Panc1 (cell line): ENCODE measurements at places on chromosomes 13 and 19.

DNA sequence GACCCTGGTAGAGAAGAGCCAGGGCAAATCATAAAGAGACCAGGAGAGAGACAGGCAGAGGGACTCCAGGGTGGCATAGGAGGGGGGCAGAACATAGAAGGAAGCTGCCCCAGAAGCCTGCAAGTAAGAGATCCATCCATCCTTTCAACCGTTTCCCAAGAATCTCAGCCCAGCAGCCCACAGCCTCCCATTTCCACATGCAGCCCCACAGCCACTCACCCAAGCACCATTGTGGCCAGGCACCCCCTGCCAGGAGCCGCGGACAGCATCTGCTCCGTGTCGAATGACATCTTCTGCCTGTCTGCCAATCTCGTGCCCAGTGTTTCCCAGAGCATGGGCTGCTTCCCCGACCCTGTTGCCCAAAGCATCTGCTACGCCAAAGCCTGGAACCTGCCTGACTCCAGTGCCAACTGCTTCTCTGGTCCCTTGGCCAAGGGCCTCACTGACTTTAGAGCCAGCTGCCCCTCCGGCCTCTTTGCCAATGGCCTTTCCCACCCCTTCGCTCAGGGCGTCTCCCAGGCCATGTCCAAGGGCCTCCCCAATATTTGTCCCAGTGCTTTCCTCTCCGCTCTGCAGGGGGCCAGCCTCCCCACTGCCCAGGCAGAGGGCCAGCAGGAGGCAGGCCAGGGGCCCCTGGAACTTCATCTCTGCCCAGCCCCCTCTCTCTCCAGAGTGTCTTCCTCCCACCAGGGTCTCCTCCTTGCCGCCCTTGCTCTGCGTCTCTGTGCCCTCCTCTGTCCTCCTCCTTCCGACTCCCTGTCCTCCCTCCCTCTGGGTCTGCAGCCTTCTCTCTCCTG lies 420 bp downstream of the DMKN start:
- peaks cover 10% of the 10 kb centered on the region; the same call in 1 of the 2 replicates for H3K4me1 ChIP-seq
- H3K36me3 ChIP-seq: no peaks in the 10 kb centered on the region; the same call in 1 of the 2 replicates
- H3K4me3 ChIP-seq: no peak overlapping the region
- no peak overlapping the region for H3K27ac ChIP-seq
- no peak for DNase-seq

DNA sequence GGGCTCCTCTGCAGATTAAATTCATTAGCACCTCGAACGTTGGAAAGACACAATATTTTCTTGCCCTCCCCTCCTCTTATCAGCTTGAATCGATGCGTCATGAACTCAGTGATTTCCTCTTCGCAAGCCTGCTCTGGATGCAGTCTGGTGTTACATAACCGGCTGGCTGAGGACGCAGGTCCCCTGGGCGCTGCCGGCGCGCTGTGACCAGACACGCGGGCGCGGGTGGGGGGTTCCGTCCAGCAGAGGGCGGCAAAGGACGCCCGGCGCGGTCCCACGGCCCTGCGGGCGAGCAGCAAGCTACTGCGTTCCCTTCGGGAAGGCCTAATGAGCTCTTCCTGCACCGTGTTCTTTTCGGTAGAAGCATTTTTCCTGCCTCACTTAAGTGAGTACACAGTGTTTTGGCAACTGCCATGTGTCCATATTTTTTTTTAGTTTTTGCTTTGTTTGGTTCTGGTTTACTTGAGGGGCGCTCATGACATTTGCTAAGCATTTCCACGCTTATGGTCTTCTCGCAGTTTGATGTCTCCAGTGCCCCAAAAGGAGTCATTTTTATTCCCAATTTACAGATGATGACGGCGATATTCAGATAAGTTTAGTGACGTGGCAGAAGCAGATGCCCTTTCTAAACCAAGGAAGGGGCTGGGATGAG lies 112.2 kb upstream of the MBNL2 start:
- peaks cover 61% of the 10 kb centered on the region for H3K4me1 ChIP-seq
- peak; percentile 48 for DNase-seq
- no peaks in the 10 kb centered on the region for H3K27me3 ChIP-seq
- H3K4me3 ChIP-seq: peak overlapping the region; percentile 27
- H3K27ac ChIP-seq: peak overlapping the region; percentile 98

DNA sequence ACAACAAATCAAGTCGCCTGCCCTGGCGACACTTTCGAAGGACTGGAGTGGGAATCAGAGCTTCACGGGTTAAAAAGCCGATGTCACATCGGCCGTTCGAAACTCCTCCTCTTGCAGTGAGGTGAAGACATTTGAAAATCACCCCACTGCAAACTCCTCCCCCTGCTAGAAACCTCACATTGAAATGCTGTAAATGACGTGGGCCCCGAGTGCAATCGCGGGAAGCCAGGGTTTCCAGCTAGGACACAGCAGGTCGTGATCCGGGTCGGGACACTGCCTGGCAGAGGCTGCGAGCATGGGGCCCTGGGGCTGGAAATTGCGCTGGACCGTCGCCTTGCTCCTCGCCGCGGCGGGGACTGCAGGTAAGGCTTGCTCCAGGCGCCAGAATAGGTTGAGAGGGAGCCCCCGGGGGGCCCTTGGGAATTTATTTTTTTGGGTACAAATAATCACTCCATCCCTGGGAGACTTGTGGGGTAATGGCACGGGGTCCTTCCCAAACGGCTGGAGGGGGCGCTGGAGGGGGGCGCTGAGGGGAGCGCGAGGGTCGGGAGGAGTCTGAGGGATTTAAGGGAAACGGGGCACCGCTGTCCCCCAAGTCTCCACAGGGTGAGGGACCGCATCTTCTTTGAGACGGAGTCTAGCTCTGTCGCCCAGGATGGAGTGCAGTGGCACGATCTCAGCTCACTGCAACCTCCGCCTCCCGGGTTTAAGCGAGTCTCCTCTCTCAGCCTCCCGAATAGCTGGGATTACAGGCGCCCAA lies at the start of gene LDLR:
LDLR (plus strand) TSS at position 210 of the 760 bp plus-strand sequence; CDS start at position 296, 86 bp downstream.
- peaks cover 36% of the 10 kb centered on the region for H3K4me1 ChIP-seq
- H3K4me3 ChIP-seq: peak within 1 kb of the TSS; percentile 82
- peaks cover 5% of the 10 kb centered on the region for H3K36me3 ChIP-seq

DNA sequence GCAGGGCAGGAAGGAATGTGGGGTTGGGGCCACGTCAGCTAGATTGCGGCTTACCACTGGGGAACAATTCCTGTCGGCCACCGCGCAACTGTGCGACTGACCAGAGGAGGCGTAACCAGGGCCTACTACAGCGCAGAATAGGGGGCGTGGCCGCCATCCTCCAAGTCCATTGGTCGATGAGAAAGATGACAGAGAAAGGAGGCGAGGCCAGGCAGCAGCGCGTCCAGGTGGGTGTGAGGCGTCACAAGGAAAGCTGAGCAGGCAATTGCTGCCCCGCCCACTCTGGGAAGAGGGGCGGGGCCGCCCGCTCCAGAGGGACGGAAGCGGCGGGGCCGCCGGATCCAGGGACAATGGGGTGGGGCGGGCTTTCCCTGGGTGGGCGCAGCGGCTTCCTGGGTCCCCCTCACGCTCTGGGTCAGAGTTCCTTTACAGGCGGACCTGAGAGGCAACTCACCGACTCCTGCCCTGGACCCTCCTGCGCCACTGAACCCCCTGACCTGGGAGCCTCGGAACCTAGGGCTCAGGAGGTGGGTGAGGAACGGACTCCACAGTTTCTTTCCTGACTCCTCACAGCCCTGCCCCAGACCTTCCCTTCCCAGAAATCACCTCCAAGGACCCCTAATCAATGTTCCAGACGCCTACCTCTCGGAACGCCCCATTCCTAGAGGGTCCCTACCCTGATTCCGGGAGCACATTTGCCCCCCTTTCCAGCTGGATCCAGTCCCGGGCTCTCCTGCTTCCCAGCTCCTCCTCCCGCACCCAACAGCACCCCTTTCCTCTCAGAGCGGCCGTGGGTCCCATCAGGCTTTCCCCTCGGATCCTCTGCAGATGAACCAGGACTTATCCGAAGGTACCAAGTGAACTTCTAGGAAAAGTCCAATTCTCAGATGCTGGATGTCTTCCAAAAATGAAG lies 101.5 kb upstream of the ZNF492 start:
- H3K4me3 ChIP-seq: no peak overlapping the region
- no peak overlapping the region for H3K27ac ChIP-seq
- no peaks in the 10 kb centered on the region for H3K4me1 ChIP-seq
- H3K27me3 ChIP-seq: no peaks in the 10 kb centered on the region
- no peaks in the 10 kb centered on the region for H3K36me3 ChIP-seq

GRCh38 chr13:83975655-83976165 lies 93.4 kb upstream of the SLITRK1 start:
- H3K4me1 ChIP-seq: no peaks in the 10 kb centered on the region
- H3K36me3 ChIP-seq: no peaks in the 10 kb centered on the region
- DNase-seq: no peak
- no peak overlapping the region for H3K4me3 ChIP-seq

- H3K4me1 ChIP-seq: no peaks in the 10 kb centered on the region
- H3K36me3 ChIP-seq: no peaks in the 10 kb centered on the region
- no peak overlapping the region for H3K27ac ChIP-seq
- H3K27me3 ChIP-seq: no peaks in the 10 kb centered on the region
Observed at GRCh38 chr19:28543244-28543776, 669.6 kb downstream of the UQCRFS1 start.

- peak overlapping the region; percentile 0 for H3K27ac ChIP-seq
- DNase-seq: no peak
- H3K27me3 ChIP-seq: peaks cover 22% of the 10 kb centered on the region
- peaks cover 26% of the 10 kb centered on the region for H3K4me1 ChIP-seq
- H3K36me3 ChIP-seq: no peaks in the 10 kb centered on the region
Observed at GRCh38 chr19:39518975-39519374, 4.0 kb downstream of the SELENOV start.

GRCh38 chr19:8592231-8593009 lies 15.2 kb upstream of the MYO1F start:
- no peaks in the 10 kb centered on the region for H3K4me1 ChIP-seq
- peak; percentile 84 for DNase-seq
- H3K27me3 ChIP-seq: no peaks in the 10 kb centered on the region
- H3K4me3 ChIP-seq: peak overlapping the region; percentile 36
- H3K27ac ChIP-seq: no peak overlapping the region

DNA sequence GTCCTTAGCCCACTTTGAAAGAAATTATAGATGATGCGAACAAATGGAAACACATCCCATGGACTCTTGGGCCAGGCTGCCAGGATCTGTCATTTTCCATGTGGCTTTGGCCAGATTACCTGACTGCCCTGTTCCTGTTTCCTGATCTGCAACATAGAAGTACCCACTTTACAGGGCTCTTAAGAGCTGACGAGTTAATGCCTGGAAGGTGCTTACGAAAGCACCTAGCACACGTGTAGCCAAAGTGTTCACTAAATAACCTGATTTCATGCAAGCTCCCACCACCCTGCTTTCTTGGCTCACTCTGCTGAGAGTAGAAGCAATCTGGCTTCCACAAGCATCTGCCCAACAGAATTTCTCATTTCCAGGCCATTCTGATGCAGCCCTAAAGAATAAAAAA lies 575.2 kb downstream of the MYO16 start:
- DNase-seq: no peak
- H3K27me3 ChIP-seq: no peaks in the 10 kb centered on the region
- 0 out of 2 replicates have a peak overlapping the region, but pooled peaks have one; percentile 12 for H3K27ac ChIP-seq
- H3K4me3 ChIP-seq: no peak overlapping the region

GRCh38 chr19:41753936-41754529 lies 1.3 kb upstream of the CEACAM6 start:
- DNase-seq: no peak
- no peaks in the 10 kb centered on the region for H3K4me1 ChIP-seq
- H3K27ac ChIP-seq: no peak overlapping the region
- H3K27me3 ChIP-seq: no peaks in the 10 kb centered on the region; the same call in 1 of the 2 replicates
- H3K36me3 ChIP-seq: no peaks in the 10 kb centered on the region

DNA sequence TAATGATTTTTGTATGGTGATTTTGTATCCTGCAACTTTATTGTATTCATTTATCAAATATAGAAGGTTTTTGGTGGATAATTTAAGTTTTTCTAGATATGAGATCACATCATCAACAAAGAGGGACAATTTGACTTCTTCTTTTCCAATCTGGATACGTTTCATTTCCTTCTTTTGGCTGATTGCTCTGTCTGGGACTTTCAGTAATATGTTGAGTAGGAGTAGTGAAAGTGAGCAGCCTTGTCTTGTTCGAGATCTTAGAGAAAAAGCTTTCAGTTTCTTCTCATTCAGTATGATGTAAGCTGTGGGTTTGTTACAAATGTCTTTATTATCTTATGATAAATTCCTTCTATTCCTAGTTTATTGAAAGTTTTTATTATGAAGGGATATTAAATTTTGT lies 352.0 kb upstream of the DACH1 start:
- no peak overlapping the region for H3K4me3 ChIP-seq
- DNase-seq: no peak
- H3K4me1 ChIP-seq: no peaks in the 10 kb centered on the region
- no peaks in the 10 kb centered on the region for H3K27me3 ChIP-seq
- H3K27ac ChIP-seq: no peak overlapping the region

- H3K4me1 ChIP-seq: no peaks in the 10 kb centered on the region
- no peak for DNase-seq
- no peaks in the 10 kb centered on the region for H3K27me3 ChIP-seq
- H3K4me3 ChIP-seq: no peak overlapping the region
- H3K27ac ChIP-seq: no peak overlapping the region
- no peaks in the 10 kb centered on the region for H3K36me3 ChIP-seq
Observed at GRCh38 chr19:19750842-19751790, 18.2 kb upstream of the ZNF14 start.

- DNase-seq: no peak
- H3K4me1 ChIP-seq: no peaks in the 10 kb centered on the region
Observed at GRCh38 chr13:19967621-19968020, 9.1 kb downstream of the ZMYM2 start.

DNA sequence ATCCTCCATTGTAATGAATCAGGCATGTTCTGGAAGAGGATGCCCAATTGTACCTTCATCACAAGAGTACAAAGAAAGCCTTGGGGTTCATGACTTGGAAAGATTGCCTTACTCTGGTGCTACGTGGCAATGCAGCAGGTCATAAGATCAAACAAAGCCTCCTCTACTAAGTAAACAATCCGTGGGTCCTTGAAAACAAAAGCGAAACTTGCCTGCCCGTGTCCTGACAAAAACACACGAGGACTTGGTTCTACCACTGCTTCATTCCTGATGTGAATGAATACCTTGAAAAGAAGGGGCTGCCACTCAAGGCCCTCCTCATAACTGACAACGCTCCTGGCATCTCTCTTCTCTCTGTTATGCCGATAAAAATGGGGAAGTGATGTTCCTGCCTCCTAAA lies 18.9 kb downstream of the ZNF563 start:
- H3K4me3 ChIP-seq: no peak overlapping the region
- no peaks in the 10 kb centered on the region for H3K4me1 ChIP-seq
- no peaks in the 10 kb centered on the region for H3K27me3 ChIP-seq
- H3K27ac ChIP-seq: no peak overlapping the region
- no peak for DNase-seq

DNA sequence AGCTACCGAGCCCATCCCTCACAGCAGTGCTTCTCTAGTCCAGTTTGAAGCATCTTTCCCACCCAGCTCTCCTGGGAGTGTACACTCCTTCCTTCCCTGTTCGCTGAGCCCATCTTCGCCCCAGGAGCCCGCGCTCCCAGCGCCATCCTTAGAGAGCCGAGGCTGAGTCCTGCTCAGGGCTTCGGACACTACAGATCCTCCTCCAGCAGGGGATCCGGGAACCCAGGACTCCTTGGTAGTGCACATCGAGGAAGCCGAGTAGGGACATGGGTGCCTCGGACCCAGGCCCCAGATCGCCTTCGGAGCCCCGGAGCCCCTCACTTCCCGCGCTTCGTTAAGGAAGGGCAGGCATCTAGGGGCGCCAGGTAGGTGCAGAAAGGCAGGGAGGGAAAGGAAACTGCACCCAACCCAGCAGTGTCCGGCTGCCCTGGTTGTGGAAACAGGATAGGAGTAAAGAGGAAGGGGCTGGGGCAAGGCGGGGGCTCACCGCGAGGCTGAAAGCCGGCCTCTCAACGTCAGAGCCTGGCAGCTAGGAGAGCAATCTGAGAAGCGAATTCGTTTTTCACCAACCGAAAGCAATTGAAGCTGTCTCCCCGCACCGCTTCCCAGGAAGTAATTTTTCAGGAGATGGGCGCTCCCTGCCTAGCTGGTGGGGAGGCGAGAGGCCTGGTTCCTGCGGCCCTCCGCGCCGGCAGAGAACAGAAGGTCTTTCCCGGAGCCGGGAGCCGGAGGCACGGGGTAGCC lies 1.0 kb downstream of the PDX1 start:
- H3K36me3 ChIP-seq: no peaks in the 10 kb centered on the region
- no peaks in the 10 kb centered on the region for H3K27me3 ChIP-seq
- 0 out of 2 replicates have a peak, but pooled peaks cover 3% of the 10 kb centered on the region for H3K4me1 ChIP-seq
- peak overlapping the region; percentile 55 for H3K4me3 ChIP-seq
